Colonic mucosa (tissue), 4 donors: ENCODE measurements at places on chromosomes 5 and 9. TPM values are rescaled to one million over a fixed set of nuclear protein-coding genes. Genes with fewer than 3 reads are reported as not detected.
A peak's percentile ranks its signal among the peaks of the same experiment; 100 is the strongest.

DNA sequence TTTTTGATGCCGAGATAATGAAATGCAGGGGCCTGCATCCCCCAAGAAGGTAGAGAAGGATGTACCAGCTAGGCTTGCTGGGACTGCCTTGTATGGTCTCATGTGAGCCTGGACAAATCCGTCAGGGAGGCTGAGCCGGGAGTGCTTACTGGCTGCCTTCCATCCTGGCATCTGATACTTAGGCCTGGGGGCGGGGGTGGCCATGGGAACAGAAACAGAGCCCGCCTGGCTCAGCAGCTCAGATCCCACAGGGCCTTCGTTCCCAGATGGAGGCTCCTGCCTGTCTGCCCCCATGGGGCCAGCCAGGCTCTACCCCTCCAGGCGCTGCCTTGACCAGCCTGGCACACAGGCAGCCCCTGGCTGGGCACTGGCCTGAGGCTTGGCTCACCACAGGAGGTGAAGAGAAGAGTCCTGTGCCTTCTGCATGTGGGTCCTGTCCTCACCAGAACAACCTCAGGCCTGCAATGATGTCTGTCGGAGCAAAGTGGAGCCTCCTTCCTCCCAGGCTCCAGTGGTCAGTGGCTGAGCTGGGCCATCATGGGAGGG is 10.5 kb upstream of the SPATA31E1 start:
- no peak for DNase-seq

DNA sequence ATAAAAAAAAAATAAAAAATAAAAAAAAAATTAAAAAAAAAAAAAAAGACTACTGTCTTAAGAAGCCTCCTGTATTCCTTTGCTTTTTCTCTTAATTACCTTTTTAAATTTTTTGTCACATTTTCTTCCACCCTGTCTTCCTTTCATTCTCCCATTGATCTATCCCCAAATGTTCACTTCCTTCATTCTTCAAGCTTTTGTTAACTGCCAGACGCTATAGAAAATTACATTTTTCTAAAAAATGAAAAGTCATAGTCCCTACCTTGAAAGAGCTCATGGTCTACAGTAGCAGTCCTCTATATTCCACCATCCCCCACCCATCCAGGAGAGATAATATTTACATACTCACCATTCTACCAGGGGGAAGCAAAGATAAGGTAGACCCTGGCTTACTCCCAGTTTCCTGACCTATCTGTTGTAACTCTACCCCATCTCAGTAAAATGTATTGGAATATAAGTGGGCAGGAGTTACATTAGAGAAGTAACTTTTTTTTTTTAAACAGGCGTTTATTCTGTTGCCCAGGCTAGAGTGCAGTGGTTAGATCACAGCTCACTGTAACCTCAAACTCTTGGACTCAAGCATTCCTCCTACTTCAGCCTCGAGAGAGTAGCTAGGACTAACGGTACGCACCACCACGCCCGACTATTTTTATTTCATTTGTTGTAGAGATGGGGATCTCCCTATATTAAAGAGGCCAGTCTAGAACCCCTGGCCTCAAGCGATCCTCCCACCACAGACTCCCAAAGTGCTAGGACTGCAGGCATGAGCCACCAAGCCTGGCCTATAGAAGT is 3.8 kb upstream of the PRKAA1 start:
- no peak for DNase-seq

GRCh38 chr9:134618163-134618832 is 23.3 kb upstream of the COL5A1 start:
- no peak for DNase-seq

GRCh38 chr5:108813673-108814072 is 66.0 kb downstream of the FER start:
- no peak for DNase-seq

DNA sequence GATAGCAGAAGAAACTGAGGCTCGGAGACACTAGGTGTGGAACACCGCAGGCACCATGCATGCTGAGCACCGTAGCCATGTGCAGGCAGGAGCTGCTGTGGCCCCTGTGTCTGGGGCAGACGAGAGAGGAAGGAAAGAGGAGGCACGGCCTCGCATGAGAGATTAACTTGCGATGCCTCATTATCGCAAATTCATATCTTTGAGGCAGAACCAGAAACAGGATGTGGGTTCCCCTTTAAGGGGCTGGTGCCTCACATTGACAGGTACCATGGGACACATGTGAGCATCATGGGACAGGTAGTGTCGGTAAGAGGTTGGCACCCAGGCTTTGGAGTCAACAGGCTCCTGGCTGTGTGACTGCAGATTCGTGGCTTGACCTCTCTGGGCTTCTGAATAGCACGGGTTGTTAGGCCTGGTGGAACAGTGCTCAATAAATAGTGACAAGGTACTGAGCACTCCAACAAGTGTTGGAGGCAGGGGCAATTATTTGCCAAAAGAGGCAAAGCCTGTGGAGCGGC is 40.8 kb downstream of the NAIF1 start:
- DNase-seq = peak; percentile 46

GRCh38 chr5:163825661-163826060 is 320.2 kb downstream of the MAT2B start:
- DNase-seq = no peak

DNA sequence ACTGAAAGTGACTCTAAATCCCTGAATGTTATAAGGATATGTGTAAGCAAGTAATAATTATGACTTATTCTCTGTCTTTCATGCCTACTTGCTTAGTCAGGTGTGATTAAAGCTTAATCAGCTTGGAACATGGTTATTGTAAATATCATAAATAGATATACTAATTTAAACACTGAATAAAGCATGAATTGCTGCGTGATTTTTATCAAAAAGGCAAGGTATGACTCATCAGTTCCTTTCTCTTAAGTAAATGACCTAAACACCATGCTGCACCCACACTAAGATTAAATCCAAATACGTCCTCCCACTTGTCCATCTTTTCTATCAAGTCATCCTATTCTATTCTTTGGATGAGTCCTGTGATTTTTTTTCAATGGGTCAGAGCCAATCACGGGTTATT is 124.6 kb upstream of the MTAP start:
- no peak for DNase-seq

- DNase-seq = no peak
These were observed 29.9 kb upstream of the DMRTA1 start for GRCh38 chr9:22416692-22417060.

DNA sequence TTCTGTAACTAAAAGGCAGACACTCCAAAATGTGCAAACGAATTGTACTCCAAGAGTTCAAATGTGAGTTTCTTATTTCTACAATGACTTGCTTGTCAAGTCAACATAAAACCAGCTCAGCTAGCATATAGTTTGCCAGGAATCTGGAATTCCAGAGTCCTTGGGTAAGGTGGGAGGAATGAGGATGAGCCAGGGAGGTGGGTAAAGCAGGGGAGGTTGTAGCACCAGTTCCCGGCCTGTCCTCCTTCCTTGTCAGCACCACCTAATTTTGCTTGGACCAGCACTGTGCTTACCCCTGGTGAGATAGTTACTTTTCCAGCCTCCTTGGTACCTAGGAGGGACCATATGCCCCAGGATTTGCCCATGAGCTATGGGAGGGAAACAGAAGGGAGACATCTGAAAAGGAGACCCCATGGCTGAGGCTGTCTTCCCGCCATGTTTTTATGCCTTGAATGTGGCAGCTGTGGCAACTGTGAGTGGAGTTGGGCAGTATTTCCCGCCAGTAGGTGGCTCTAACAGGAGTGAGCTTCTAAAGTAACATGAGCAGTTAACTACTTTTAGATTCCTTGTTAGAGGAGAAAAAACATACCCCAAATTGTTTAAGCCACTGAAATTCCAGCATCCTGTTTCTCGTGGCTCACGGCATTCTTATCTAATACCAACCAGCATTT is 302.5 kb downstream of the TENT4A start:
- DNase-seq = no peak

DNA sequence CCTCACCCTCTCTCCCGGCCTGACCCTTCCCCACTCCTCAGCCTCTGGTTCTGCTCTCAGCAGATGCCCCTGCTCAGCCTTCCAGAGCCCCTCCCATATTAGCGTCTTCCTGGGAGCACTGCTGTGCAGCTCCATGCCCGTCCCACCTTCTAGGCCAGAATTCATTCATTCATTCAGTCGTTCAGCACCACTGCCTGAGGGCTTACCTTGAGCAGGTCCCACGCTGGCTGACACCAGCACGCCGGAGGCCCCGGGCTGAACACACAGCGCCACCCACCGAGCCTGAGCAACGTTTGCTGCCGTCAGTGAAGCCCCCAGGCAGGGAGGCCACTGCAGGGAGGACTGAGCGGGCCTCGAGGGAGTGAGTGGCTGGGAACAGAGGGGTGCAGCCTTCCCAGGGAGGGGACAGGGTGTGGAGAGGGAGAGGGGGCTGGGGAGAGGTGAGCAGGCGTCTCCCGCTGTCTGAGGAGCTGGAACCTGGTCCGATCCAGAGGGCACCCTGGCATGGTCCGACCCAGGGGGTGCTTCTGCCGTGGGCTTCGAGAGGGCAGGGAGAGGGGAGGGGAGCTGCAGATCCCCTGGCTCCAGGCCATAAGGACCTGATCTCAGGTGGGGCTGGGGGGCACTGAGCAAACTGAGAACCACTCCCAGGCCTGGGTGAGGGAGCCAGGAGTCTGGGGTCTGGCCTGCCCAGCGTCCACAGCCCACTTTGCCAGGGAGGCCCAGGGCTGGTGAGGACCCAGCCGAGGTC is 98.8 kb upstream of the RAPGEF1 start:
- no peak for DNase-seq

- DNase-seq = no peak
These were observed 363.2 kb downstream of the GLIS3 start for GRCh38 chr9:3936520-3937235.

GRCh38 chr5:131042021-131042789 is 122.9 kb downstream of the HINT1 start:
- DNase-seq = no peak

GRCh38 chr9:94563548-94563947 is 8.7 kb downstream of the PCAT7 start:
- DNase-seq = no peak

- no peak for DNase-seq
These were observed 13.4 kb downstream of the ABHD17B start for GRCh38 chr9:71897577-71897976.

DNA sequence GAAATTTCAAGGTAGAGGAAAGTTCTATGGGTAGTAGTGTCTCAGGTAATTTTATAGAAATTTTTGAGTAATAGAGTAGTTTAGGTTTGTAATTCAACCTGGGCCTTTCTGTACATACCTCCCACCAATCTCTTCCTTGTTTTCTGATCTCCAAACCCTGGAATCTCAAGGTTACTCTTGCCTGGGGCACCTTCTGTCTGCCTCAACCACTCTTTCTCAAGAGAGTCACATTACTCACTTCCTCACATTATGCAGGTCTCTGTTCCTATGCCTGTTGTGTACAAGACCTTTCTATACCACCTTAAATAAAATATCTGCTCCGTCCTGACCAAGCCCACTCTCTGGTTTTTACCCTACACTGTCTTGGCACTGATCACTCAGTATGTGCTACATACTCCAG is 412.6 kb upstream of the CTNND2 start:
- DNase-seq = no peak

- no peak for DNase-seq
These were observed 316.5 kb downstream of the ICE1 start for GRCh38 chr5:5738797-5739489.

- no peak for DNase-seq
These were observed 49.0 kb downstream of the DAPK1 start for GRCh38 chr9:87546704-87547103.

- DNase-seq = no peak
These were observed 19.6 kb downstream of the TJP2 start for GRCh38 chr9:69193685-69194032.

GRCh38 chr5:136814619-136815378 is 449.5 kb upstream of the TRPC7 start:
- no peak for DNase-seq

GRCh38 chr9:89177012-89177943 is 1.3 kb downstream of the SHC3 start:
- DNase-seq = no peak

GRCh38 chr9:27638716-27639115 is 65.4 kb upstream of the C9orf72 start:
- no peak for DNase-seq

DNA sequence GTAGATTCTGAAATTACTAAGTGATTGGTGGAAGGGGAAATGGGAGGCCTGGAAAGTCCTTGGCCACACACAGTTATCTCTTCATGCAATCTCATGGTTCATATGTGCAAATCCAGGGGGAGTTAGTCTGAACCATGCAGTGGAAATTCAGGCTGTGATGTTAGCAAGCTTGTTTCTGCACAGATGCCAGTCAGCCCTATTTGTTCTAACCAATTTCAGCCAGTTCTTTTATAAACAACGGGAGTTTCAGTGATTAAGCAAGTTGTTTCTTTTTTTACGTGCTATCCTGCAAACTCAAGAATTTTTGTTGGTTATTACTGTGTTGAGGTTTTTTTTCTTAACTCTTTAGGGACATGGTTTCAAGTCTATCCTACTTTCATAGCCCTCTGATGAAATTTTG is 298.0 kb downstream of the FER start:
- DNase-seq = no peak

GRCh38 chr5:133439859-133440258 is 172.5 kb downstream of the FSTL4 start:
- no peak for DNase-seq

GRCh38 chr9:84716217-84716616 is 46.7 kb downstream of the NTRK2 start:
- DNase-seq = no peak

DNA sequence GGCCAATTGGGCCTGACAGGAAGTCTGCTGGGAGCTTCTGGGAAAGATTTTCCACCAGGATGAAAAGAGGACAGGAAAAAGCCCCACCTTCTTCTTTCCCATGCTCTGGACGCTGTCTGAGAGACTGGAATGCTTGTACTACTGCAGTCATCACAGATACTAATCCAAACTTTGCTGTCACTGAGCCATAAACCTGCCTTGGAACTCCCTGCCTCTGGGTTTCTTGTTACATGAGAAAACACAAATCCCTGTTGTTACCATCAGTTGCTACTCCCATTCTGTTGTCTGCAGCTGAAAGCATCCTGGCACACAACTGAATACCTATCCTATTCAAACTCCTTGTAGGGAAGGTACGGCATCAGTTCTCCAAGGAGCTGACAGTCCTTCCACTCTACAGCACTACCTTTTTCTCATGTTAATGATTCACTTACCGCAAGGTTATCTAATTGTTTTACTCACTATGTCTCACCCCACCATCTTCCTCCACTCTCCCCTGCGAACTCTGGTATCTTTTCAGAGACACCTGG is 167.5 kb downstream of the CDK5RAP2 start:
- DNase-seq = no peak

BAAT gene
- total RNA-seq = not detected

CTXN3 gene
- total RNA-seq = not detected

C9 gene
- 0.57 TPM for total RNA-seq

ABLIM3 gene
- total RNA-seq = 4.1 TPM

PDGFRB gene
- total RNA-seq = 18.1 TPM

OTP gene
- total RNA-seq = not detected

TOPORS gene
- total RNA-seq = 11.9 TPM

NTMT1 gene
- 50.2 TPM for total RNA-seq

CXCL14 gene
- total RNA-seq = 29.8 TPM

UBTD2 gene
- 24.3 TPM for total RNA-seq

SLC30A5 gene
- total RNA-seq = 45.9 TPM

SYK gene
- 58.1 TPM for total RNA-seq

TRIM36 gene
- 26.9 TPM for total RNA-seq

DDX4 gene
- total RNA-seq = not detected
